Activated CD4-positive, alpha-beta T cell treated with anti-CD3 and anti-CD28 coated beads, Interleukin-2, amount 10 ng/mL, durations not matched to agents 7 days and 5 days (primary cell): ENCODE measurements at places on chromosomes 5 and 9. TPM values are rescaled to one million over a fixed set of nuclear protein-coding genes. Genes with fewer than 3 reads are reported as not detected.

EMB gene
- 143 TPM for total RNA-seq

ARHGEF28 gene
- not detected for total RNA-seq

CDH12 gene
- total RNA-seq, result not detected

DNA sequence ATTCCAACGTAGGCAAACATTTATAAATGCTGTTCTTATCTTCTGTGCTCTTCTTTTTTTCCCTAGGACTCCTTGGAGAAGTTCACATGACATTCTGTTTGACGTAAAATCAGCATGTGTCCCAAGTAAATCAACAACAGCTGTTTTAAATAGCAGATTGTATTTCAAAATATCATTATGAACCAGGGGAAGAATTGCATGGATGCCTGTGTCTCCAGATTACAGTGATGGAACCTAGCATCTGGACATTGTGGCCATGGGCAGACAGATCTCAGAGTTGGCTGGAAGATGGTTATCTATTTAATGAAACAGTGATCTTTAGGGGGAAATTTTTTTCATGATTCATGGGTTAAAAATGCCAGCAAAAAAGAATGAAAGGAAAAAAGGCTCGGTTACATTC, 222.0 kb downstream of the MAN2A1 start:
- no peak overlapping the region for H3K27ac ChIP-seq
- H3K4me1 ChIP-seq, result no peaks in the 10 kb centered on the region
- no peak overlapping the region for H3K4me3 ChIP-seq
- DNase-seq, result no peak
- H3K36me3 ChIP-seq, result no peaks in the 10 kb centered on the region

GRCh38 chr5:128101676-128102075, 18.1 kb downstream of the SLC12A2 start:
- peaks cover 1% of the 10 kb centered on the region for H3K4me1 ChIP-seq
- H3K27ac ChIP-seq, result no peak overlapping the region
- peaks cover 18% of the 10 kb centered on the region for H3K36me3 ChIP-seq
- no peaks in the 10 kb centered on the region for H3K27me3 ChIP-seq
- H3K4me3 ChIP-seq, result no peak overlapping the region
- no peak for DNase-seq

DNA sequence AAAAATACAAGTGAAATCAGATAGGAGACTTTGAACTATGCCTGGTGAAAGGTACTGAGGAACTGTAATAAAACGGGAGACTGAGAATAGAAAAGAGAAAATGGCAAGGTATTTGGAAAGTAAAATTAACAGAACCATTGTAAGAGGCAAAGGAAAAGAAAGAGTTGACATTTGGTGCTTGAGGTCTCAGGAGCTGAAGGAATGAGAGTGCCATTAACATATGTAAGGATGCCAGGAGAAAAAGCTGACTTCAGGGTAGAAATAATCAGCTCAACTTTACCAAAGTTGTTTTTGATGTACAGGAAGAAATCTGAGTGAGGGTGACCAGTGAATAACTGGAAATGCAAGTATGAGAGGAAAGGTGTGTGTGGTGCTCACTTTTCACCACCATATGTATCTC, 69.4 kb downstream of the TMEM167A start:
- no peaks in the 10 kb centered on the region for H3K4me1 ChIP-seq
- no peak overlapping the region for H3K4me3 ChIP-seq
- no peak overlapping the region for H3K27ac ChIP-seq
